EL (cell line): ENCODE measurements at places on chromosomes 16 and 17.
A peak's percentile ranks its signal among the peaks of the same experiment; 100 is the strongest.

DNA sequence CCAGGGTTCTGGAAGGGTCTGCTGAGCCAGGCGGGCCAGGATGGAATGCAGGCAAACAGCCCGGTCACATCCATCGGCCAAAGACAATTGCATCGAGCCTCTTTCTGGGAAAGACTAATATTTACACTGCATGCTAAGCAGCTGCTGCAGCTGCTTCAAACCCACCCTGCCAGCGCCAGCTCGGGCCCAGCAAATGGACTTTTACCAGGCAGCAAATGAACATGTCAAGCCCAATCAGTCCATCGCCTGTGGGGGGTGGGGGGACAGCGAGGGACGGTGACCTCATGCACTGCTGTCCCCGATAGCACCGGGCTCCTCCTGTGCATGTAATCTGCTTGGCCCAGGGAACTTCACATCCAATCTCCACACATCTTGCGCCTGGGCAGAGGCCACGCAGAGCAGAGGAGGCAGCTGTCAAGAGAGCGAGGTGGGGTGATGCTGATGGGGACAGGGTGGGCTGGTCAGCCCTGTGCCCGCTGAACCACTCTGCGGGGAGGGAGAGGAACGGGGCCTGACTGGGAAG, 39.4 kb upstream of the CDH5 start:
- DNase-seq, result no peak

DNA sequence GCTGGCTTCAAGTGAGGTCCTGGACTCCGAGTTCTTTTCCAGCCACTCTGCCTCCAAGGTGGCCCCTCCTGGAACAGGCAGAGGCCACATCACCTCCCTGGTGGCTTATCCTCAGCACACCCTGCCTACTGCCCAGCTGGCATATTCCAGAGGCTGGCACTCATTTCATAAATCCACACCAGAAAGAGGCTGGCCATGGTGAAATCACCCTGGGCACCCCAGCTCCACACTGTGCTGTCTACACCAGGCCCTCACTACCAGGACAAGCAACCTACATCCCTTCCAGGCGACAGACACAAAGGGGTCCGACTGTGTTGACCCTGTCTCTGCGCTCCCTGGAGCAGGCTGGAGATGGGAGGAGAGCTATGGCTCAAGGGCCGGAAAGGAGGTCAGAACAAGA, 100.2 kb downstream of the C16orf78 start:
- no peak for DNase-seq

DNA sequence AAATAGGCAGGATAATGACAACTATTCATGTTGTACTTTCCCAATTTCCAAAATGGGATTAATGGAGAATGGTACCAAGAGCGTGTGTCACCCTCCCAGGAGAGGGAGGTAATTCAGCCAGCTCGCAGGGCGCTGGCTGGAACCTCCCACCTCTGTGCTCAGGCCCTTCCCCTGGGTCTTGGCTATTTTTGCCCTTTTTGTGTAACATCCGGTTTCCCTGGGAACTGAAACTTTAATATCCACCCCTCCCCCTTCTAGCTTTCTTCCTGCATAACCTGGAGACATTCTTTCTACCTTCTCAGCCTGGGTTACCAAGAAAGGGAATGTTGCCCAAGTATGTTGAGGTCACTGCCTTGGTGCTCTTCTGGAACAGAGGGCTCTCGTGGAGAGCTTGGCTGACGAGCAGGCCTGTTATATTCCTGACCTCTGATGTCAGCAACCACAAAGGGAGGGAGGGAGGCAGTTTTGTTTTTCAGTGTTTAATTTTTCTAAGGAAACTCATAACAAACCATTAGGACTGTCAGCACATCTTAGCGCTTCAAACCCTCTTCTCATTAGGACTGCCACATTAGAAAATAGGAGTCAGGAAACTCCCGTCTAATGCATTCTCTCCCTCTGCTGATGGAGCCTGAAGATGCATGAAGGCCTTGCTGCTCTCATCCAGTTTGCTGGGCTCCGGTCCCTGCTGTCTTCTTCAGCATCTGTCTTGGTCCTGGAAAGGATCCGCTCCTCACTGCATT, 25.6 kb downstream of the ITGB3 start:
- DNase-seq, result peak; percentile 99

DNA sequence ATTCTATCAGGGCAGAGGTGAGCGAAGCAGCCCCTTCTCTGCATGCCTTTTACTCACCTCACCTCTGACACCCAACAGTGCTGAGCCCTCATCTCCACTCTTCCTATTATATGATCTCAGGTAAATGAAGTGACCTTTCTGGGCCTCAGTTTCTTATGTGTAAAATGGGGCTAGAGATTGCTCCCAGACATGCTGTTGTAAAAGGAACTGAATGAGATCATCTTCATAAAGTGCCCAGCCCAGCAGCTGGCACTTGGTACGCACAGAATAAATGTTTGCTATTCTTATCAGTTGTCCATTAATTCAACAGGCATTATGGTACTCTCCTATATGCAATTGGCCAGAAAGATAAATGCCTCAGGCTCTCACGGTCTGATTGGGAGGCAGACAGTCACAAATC, 4.5 kb upstream of the GALK1 start:
- DNase-seq, result no peak

- no peak for DNase-seq
Measured at GRCh38 chr16:88896238-88897070, 30.0 kb upstream of the PABPN1L start.

DNA sequence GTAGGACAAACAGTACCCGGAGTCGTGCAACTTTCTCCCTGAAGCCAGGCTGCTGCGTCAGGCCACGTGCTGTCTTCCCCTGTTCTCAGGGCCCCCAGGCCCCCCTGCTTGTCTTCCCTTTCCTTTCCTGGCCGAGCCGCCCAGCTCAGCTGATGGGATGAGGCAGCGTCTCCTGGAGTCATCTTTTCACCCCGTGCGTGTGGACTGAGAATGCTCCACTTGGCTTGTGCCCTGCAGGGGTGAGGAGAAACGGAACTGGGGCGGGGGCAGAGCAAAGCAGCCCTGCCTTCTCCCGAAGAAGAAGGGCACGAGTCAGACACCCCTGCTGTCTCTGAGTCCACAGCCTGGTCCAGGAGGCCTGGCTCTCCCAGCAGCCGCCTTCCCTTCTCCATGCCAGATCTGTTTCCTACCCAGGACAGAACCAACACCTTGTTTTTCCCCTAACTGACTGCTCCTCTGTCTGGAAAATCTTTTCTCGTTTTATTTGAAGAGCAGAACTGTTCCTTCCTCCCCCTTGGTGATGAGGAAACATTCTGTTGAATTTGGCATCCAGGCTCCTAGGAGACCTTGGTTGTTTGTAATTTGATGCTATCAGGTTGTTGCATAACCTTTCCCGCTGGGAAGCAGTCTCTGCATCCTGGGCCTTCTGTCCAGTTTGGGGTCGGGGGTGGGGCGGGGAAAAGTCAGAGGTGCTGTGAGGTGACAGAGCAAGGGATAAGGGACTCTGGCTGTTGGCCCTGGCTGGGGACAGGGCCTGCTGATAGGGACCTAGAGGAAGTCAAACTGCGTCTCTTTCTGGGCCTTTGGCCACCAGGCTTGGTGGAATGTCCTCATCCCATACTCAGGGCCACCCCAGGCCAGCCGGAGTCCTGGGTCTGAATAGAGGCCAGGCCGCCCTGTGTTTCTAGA, 78.8 kb downstream of the WIPI1 start:
- DNase-seq, result peak; percentile 92

GRCh38 chr16:57604177-57604576, 24.3 kb upstream of the ADGRG1 start:
- DNase-seq, result no peak

DNA sequence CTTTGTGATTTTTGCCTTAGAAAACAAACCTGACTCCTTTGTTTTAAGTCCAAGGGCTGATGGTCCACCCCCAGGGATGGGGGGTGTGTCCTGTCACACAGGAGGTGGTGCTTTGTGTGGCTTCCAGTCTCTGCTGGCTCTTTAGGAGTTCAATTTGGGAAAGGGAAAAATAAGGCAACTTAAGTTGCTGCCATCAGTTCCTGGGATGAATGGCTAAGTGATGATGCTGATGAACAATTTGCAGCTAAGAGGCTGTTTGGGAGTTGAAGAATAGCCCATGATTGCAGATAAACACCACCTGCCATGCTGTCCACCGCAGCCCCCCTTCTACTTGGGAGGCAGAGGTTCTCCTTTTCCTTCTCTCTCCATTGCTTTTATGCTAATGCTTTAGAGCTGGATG, 40.2 kb downstream of the ARL4D start:
- no peak for DNase-seq

GRCh38 chr16:70466805-70467076, 12.3 kb downstream of the FCSK start:
- DNase-seq, result no peak

DNA sequence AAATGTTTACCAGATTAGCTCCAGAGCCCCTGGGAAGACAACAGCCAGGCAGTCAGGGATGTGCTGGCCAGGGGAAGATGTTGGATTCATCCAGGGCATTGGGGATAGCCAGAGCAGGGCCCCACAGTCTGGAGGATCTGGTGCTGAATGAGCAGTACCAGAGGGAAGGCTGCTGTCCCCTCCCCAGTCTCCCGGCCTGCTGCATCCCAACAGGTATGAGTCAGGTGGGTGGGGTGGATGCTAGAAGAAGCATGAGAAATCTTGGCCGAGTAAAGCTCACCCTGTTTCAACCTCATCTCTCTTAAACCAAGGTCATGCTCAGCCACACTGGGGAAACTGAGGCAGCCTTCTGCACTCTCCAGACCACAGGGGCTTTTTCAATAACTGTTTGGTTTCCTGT, 71.9 kb upstream of the SEC14L1 start:
- DNase-seq, result no peak

GRCh38 chr16:84597931-84598351, 19.9 kb downstream of the COTL1 start:
- DNase-seq, result no peak

DNA sequence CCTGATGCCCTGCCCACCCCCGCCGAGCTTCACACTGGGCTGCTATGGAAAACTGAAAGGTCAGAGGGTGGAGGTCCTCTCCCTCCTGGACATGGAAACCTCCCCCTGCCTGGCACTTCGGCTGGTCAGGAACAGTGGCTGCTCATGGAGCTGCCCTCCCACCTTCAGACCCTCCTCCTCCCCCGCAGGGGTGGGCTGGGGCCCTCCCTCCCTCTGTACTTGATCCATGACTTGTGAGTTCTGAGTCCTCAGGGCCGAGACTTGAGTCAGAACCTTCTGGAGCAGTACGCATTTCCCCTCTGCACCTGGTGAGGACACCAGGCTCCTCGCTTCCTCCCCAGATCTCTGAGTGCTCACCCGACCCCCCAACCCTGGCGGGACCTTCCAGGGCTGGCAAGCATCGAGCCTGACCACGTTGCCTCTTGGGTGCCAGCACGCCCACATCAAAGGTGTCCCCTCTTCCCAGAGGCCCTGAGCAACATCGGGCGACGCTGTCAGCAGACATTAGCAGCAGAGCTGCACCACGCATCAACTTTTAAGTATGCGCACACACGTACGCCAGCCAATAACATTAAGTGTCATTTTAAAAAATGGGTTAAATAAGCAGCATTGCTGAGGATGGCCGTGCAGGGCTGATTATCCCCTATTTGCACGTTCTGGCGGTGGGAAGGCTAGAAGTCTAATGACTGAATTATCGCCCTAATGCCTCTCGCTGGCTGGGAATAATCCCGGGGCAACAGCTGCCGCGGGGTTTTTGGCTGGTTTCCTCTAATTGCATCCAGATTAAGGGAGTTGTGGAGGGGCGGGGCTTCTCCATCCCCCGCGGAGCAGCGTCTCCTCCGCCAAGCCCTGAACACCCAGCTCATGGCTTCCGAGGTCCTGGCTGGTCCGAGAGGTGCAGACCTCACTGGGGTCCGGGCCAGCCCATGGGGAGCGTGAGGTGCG, 98.0 kb downstream of the TBC1D16 start:
- no peak for DNase-seq
